ENCODE measurements at places on chromosomes 3 and 15.
A peak's percentile ranks its signal among the peaks of the same experiment; 100 is the strongest.

DNA sequence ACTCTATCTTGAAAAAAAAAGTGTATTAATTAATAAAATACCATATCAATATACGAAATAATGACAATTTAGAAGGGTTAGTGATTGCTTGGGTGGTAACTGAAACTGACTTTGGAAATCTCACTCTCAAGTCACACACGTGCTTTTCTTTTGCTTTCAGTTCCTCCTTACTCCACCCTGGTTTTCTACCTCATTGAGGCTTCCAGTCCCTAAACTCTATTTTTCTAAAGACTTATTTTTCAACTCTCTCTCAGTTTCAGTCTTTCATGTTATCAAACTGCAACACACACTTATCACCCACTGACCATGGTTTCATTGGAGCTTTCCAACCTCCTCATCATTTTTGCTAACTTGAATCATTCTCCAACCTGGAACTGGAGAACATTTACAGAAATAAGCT lies 23.5 kb downstream of the IL12A start:
- no peak for DNase-seq

GRCh38 chr3:86109434-86109833 lies 881.5 kb downstream of the VGLL3 start:
- DNase-seq = no peak

DNA sequence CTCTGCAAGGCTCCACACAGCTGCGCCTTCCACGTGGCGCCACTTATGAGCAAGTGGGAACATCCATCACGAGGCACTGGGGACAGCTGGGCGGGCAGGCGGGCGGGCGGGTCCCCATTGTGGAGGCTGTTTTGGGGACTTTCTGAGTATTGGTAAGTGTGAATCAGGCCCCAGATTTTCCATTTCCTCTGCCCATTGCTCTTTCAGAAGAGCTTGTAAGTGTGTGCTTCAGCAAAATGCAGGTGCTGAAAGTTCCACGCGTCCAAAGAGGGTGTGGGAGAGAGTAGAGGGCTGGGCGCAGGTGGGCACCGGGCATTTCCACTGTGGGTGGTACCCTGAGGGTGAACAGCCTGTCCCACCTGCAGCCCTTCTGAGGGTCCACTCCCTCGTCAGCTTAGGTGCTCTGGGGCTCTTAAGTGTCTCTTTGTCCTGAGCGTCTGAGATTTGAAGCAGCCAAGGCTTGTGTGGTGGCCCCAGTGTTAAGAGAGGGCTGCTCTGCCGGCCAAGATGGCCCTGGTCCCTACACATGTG lies 177.1 kb downstream of the RPLP1 start:
- no peak for DNase-seq

- DNase-seq = peak; percentile 83
Observed at GRCh38 chr3:71395927-71396695, 187.4 kb downstream of the FOXP1 start.

- no peak for DNase-seq
Observed at GRCh38 chr3:3827111-3827510, 27.9 kb downstream of the LRRN1 start.

DNA sequence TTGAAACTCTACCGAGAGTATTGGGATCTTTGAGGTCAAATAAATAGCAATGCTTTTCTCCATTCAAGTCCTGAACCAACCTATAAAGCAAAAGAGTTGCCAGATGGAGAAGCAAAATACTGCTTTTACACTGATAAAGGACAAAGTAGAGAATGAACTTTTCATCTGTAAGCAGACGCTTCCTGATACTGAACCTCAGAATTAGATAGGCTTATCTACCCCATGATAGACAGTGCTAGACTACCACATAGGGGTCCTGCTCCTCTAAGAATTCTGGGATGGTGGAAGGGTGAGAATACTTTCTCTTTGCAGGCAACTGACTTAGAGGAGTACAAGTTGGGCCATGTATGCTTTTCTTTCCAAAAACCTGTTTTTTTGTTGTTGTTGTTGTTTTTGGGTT lies 9.5 kb downstream of the SAXO2 start:
- DNase-seq = no peak

- no peak for DNase-seq
Observed at GRCh38 chr15:93111451-93111850, 22.4 kb upstream of the RGMA start.

DNA sequence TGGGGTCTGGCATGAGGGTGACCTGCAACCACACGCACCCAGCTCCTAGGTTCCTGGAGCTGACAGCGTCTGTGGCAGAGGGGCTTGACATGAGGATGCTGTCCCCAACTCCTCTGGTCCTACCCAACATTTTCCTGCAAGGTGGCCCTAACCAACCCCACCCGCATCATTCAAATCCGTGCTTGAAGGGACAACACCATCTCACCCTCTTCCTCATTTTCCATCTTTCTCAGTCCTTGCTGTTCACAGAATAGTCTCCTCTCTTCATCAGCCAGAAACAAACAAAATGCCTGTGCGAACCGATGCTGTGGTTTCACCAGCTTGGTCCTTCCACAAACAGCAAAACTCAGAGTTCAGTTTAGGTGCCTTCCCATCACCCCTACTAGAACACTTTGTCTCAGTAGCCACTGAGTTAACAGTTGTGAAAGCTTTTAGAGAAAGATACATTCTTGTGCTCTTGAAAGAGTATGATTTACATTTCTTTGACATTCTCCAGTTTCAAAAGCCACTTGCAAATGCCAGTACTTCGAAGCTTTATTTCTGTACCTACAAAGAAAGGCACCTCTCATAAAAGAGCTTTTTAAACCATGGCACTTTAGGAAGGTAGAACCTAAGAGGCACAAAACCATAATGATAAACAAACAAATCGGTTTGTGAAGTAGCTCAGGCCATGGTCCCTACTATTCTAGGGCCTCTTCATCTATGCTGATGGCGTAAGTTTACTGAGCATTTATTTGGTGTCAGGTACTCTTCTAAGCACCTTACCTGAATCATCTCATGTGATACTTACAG lies 360.1 kb downstream of the SHQ1 start:
- DNase-seq = peak; percentile 43

All from fibroblast of mammary gland (primary cell).